Memory B cell (primary cell): ENCODE measurements at places on chromosomes 2 and 18.

DNA sequence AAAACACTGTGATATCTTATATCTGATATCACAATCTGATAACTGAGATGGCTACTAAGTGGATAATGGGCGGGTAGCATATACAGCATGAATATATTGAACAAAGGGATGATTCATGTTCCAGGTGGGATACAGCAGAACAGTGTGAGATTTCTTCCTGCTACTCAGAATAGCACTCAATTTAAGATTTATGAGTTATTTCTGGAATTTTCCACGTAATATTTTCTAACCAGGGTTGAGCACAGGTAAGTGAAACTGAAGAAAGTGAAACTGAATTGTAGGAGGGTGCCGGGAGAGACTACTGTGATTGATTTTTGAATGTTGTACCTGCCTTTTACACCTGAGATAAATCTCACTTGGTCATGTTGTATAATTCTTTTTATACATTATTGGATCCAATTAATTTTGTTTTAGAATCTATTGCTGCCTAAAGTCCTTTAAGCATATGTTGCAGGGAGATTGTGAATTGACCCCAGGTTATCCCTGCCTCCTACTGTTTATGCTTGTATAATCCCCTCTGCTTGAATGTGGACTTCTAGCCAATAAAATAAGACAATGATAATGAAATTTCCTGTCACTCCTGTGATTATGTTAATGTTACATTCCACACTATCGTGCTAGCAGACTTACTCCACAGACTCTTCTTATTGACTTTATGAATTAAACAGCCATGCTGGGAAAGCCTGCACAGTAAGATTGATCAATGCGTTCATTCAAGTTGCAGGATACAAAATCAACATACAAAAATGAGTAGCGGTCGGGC is 67.6 kb upstream of the RBBP8 start:
- no peak for DNase-seq

- DNase-seq: no peak
Observed at GRCh38 chr2:156803967-156804366, 367.8 kb downstream of the GPD2 start.

DNA sequence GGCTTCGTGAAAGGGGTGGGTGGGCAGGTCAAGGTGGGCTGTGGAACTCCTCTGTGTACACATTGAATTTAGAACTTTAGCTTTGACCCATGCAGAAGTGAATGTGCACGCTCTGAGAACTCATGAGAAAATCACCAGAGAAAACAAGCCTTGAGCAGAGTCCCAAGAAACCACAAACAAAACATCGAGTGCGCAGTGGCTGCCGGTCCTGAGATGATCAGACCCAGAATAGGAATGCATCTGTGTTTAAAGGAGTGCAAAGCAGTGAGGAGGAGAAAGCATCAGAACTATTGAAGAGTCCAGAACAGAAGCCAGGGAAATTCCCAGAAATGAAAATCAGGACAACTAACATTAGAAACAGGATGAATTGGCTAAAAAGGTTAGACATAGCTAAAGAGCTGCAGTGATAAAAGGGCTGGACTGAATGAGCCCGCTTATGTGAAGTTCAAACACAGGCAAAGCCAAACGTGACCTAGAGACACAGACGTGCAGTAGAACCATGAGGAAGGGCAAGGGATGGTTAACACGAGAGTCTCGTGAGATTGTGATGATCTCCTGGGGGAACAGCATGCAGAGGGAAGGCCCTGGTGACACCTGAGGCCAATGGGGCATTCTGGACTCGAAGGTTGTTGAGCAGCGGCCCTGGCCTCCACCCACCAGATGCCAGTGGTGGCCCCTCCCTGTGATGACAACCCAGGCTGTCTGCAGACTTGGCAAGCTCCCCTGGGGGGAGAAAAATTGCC is 16.4 kb upstream of the TXNL4A start:
- DNase-seq: no peak

DNA sequence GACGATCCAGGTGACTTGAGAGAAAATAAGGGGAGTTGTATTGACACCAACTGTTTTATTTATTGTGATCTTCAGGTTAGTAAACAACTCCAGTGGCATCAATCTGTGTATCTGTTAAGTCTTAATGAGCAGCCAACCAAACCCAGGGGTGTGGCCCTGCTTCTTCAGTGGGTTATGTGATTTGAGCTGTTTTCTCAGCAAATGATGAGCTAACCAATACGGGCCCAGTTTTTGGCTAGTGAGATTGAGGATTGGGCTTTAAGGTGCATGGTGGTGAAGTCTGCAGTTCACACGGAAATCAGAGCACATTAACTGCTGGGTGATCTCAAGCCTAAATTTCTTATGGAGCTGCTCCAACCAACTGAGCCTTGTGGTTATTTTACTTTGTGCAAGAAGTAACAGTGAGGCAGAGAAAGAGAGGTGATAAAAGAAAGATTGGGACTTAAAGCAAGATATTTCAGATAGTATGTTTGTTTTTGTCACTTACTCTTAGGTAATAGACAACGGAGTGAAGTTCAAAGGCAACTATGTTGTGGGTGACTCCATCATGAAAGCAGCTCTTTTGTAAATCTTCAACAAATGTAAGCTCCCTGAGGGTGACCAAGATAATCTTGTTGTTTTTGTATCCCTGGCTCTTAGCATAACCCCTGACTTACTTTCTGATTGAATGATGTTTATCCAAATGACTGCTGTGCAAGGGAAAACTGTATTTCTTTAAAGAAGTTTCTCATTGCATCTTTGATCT is 2.4 kb downstream of the MTCL1 start:
- DNase-seq: no peak

GRCh38 chr2:56960581-56960980 is 776.8 kb downstream of the CCDC85A start:
- no peak for DNase-seq

GRCh38 chr2:21945658-21946057 is 821.9 kb downstream of the TDRD15 start:
- DNase-seq: no peak

DNA sequence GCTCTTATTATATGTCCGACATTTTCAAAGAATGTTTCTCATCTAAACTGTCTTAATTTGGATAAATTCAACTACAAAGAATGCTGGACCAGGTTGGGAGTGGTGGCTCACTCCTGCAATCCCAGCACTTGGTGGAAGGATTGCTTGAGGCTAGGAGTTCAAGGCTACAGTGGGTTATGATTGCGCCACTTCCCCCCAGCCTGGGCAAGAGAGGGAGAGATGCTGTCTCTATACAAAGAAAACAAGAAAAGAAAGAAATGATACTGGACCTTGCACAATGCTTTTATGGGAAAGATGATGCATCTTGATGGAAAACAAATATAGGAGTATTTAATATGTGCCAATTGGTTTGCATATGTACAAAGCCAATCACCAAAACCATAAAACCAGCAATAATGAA is 296.7 kb downstream of the LPIN1 start:
- no peak for DNase-seq

- DNase-seq: no peak
Observed at GRCh38 chr2:105879106-105879802, 134.5 kb downstream of the NCK2 start.

DNA sequence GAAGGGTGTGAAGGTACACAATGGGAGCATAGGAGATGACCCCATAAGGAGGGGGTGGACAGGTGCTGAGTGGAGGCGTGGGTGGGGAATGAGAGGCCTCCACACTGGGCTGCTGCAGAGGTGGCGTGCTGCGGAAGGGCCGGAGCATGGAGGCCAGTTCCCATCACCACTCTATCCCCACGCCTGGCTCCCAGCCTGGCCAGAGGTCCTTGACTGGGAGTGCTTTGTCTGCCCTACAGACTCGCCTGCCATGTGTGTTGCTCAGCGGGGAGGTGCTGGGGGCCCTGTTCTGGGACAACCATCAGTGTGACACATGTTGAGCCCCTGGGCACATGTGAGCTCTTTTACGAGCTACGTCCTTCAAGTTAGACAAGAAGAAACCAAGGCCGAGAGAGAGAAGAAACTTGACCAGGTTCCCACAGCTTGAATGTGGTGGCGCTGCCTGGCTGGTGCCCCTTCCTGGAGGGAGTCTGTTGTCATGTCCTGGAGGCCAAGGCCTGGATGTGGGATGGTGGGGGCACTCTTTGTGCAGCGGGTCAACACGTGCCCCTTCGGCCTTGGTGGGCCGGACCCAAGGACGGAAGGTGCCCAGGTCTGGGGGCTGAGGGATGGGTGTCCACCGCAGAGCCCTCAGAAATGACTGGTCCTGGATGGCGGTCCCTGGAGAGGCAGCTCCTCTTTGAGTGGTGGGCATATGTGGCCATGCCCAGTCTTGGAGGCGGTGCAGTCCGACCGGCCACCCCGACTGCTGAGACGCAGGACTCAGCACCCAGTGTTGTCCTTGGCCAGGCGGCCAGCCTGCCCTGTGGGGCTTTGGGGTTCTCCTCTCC is 1.2 kb upstream of the INPP5D start:
- DNase-seq: no peak

DNA sequence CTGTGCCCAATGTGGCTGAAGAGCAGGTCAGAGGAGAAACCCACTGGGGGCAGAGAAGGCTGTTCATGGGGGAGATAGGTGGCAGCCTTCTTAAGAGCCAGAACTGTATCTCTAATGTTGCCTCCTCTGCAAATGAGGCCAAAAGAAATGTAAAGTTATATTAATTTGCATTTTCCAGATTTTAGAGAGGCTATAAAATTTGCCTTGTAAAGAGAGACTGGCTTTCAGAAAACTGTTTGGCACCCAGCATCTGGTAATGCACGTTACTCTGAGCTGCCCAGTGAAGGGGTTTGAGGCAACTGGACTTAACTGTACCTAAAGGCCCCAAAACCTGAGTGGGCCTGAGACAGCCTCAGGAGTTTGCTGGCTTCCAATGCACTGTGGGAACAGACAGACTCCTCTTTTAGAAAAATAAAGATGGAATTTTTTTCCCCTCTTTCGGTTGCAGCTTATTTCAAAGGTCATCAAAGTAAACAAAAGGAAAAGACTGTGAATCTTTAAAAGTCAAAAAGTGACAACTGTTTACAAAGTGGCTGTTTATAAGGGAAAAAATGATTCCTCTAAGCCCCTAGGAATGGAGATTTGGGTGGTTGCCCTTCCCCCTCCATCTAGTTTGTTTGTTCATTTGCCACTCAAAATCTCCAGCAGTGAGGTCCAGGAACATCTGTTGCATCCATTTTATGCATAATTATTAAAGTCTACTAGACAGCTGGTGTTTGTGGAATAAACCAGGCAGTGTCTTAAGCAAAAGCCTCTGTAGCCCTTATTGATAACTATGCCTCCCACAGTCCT is 132.2 kb upstream of the ZFP36L2 start:
- no peak for DNase-seq

DNA sequence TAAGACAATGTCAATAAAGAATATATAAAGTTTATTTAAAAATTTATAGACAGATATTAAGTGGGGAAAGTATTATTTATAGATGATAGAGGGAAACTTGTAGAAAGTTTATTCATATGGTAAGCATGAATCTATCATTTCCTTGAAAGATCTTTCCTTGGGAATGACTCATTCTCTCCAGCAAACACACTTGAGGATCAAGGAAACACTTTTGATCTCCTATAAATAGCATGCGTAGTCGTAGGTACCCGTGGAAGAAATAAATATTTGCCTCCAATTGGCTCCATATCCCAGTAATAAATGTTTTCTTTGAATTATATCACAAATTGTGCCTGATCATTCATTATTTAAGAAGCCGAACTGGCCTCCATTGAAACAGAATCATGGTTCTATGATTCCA is 483.4 kb downstream of the RNF144A start:
- no peak for DNase-seq

- no peak for DNase-seq
Observed at GRCh38 chr2:41123341-41123740, 671.5 kb upstream of the SLC8A1 start.

DNA sequence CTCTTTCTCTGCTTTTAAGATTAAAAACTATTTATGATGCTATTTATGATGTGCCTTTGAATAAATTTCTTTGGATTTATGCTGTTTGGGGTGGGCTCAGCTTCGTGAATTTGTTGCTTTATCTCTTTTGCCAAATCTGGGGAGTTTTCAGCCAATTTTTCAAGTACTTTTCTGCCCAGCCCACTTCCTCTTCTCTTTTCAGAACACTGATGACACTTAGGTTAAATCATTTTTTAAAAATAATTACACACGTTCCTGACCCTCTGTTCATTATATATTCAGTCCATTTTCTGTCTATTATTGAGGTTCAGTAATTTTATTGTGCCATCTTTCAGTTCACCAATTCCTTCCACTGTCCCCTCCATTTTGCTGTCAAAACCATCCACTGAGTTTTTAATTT is 14.8 kb upstream of the BCL2L11 start:
- DNase-seq: no peak

- DNase-seq: no peak
Observed at GRCh38 chr2:82795446-82795845, 1663.6 kb downstream of the SUCLG1 start.
